CD8-positive, alpha-beta memory T cell (primary cell): ENCODE measurements at places on chromosomes 16 and 17. TPM values are rescaled to one million over a fixed set of nuclear protein-coding genes. Genes with fewer than 3 reads are reported as not detected.
A peak's percentile ranks its signal among the peaks of the same experiment; 100 is the strongest.

DNA sequence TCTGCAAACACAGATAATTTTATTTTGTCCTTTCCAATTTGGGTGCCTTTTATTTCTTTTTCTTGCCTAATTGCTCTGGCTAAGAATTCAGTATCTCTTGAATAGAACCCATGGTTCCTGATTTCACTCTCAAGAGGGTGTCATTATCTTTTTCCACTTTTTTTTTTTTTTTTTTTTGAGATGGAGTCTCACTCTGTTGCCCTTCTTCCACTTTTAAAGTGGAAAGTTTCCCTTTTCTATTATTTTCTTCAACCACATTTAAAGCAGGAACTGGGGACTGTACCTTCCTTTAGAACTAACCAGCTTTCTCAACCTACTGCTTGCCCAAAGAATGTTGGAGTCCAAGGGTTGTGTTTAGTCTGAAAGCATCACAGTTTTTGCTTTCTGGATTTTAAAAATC lies 31.1 kb downstream of the SLFN11 start:
- DNase-seq, result no peak
- H3K36me3 ChIP-seq, result no peaks in the 10 kb centered on the region
- no peak overlapping the region for H3K27ac ChIP-seq

Gene DYNLRB2
- total RNA-seq, result not detected

Gene AGRP
- total RNA-seq, result not detected

GRCh38 chr16:57623251-57624043 lies 5.0 kb upstream of the ADGRG1 start:
- H3K27ac ChIP-seq, result no peak overlapping the region
- H3K4me1 ChIP-seq, result no peaks in the 10 kb centered on the region
- H3K27me3 ChIP-seq, result no peaks in the 10 kb centered on the region
- H3K4me3 ChIP-seq, result no peak overlapping the region

DNA sequence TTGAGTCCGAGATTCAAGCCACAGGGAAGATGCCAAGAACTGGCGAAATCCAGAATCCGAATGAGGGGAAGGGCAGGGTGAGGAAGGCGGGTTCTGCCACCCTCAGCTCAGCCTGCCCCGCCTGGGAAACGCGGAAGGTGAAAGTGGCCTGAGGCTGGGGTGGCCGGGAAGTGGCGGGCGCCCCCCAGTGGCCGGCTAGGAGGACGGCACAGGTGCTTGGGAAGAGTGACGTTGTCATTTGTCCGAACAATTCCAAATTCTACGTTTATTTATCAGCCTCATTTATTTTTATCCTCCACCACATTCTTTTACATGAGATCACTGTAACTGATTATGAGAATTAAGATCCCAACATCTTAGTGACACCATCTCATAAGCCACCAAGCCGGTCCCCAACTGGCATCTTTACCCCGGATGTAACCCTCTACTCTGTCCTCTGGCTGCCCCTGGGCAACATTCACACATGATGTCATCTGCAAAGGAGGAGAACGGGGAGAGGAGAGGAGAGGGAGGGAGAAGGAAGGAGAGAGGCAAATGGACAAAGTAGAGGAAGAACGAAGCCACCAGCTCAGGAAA lies 21.3 kb downstream of the SRCIN1 start:
- H3K4me3 ChIP-seq, result no peak overlapping the region
- peaks cover 6% of the 10 kb centered on the region for H3K4me1 ChIP-seq
- no peaks in the 10 kb centered on the region for H3K36me3 ChIP-seq
- peak; percentile 64 for DNase-seq

Gene CLDN9
- not detected for total RNA-seq

Gene SLC5A10
- not detected for total RNA-seq

Gene TM4SF5
- not detected for total RNA-seq

DNA sequence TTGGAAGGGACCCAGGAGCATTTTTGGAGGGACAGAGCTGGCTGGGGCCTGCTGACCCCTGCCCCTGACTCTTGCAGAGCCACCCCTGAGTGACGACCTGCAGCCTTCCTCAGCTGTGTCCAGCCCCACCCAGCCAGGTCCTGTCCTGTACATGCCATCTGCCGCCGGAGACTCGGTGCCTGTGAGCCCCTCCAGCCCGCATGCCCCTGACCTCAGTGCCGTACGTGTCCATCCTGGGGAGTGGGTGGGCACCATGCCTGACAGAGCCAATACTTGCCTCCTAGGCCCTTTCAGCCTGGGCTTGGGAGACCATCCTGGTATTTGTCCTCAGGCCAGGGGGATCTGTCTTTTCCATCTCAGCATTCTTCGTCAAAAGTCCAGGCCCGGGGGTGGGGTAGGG lies 27.5 kb downstream of the UNC13D start:
- no peak for DNase-seq
- H3K27me3 ChIP-seq, result no peaks in the 10 kb centered on the region
- H3K36me3 ChIP-seq, result peaks cover 16% of the 10 kb centered on the region
- peaks cover 4% of the 10 kb centered on the region for H3K4me1 ChIP-seq
- no peak overlapping the region for H3K27ac ChIP-seq
- H3K4me3 ChIP-seq, result no peak overlapping the region

- H3K4me1 ChIP-seq, result no peaks in the 10 kb centered on the region
- no peak overlapping the region for H3K27ac ChIP-seq
- H3K27me3 ChIP-seq, result no peaks in the 10 kb centered on the region
- no peaks in the 10 kb centered on the region for H3K36me3 ChIP-seq
- DNase-seq, result no peak
- H3K4me3 ChIP-seq, result no peak overlapping the region
Observed at GRCh38 chr16:76483307-76483909, 206.2 kb downstream of the CNTNAP4 start.

DNA sequence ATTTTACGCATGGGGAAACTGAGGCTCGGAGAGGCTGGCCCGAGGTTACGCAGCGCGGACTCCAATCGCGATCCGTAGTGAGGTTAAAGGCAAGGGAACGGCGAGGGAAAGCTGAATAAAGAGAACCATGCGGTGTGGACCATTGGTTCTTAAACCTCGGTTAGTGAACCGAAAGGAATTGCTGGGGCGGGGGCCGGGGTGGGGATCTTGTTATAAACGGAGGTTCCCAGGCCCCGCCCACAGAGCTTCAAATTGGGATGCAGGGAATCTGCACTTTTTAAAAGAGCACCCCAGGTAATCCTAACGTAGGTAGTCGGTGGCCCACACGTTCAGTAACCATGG lies 524 bp downstream of the IQCK start:
- peak overlapping the region; percentile 49 for H3K27ac ChIP-seq
- DNase-seq, result no peak
- H3K4me1 ChIP-seq, result peaks cover 21% of the 10 kb centered on the region
- no peaks in the 10 kb centered on the region for H3K27me3 ChIP-seq
- peaks cover 3% of the 10 kb centered on the region for H3K36me3 ChIP-seq

Gene ZNF319
- total RNA-seq, result 11.9 TPM

DNA sequence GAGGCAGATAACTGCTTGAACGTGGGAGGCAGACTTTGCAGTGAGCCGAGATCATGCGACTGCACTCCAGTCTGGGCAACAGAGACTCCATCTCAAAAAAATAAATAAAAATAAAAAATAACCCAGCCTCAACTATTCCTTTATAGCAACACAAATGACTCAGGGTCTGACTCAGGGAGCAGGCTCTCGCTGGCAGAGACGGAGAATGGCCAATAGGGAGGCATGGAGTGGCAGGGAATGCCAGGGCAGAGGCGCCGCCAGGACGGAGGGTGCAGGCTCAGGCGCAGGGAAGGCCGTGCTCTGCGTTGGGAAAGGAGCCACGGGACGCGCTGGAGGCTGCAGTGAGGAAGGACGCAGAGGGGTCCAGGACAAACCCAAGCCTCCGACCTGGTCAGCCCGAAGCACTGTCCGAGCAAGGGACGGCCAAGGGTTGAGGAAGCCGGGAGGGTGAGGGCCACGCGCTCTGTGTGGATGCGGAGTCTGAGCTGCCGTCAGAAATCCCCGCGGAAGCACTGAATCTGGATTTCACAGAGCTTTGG lies 40.3 kb downstream of the PKD1 start:
- no peaks in the 10 kb centered on the region for H3K27me3 ChIP-seq
- no peak overlapping the region for H3K27ac ChIP-seq
- H3K4me3 ChIP-seq, result no peak overlapping the region
- H3K4me1 ChIP-seq, result no peaks in the 10 kb centered on the region
- DNase-seq, result no peak

- H3K36me3 ChIP-seq, result no peaks in the 10 kb centered on the region
- DNase-seq, result no peak
- no peak overlapping the region for H3K4me3 ChIP-seq
- H3K4me1 ChIP-seq, result peaks cover 23% of the 10 kb centered on the region
- peaks cover 15% of the 10 kb centered on the region for H3K27me3 ChIP-seq
Observed at GRCh38 chr16:2019921-2020831, 591 bp downstream of the NPW start.

GRCh38 chr16:35154627-35155026 lies 1695.2 kb downstream of the TP53TG3F start:
- no peaks in the 10 kb centered on the region for H3K27me3 ChIP-seq
- no peaks in the 10 kb centered on the region for H3K4me1 ChIP-seq
- no peak overlapping the region for H3K27ac ChIP-seq
- H3K36me3 ChIP-seq, result no peaks in the 10 kb centered on the region

DNA sequence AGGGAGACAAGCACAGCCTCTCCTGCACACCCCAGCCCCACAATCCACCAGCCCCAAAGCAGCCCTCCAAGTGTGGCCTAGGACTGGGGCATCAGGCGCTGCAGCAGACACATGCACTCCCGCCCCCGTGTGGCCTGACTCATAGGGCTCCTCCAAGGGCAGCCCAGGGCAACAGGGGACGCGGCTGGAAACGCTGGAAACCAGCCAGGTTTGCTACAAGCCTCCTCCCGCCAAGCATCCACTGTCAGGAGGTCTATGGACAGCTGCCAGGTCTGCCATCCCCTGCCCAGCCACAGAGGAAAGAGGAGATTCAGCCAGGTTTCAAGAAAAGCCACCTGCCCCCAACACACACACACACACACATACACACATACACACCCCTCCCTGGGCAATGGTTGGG lies 25.8 kb downstream of the SRCIN1 start:
- H3K27me3 ChIP-seq, result peaks cover 59% of the 10 kb centered on the region
- H3K4me1 ChIP-seq, result peaks cover 6% of the 10 kb centered on the region
- no peaks in the 10 kb centered on the region for H3K36me3 ChIP-seq
- no peak for DNase-seq
- no peak overlapping the region for H3K27ac ChIP-seq

GRCh38 chr16:68070806-68071517 lies 14.2 kb upstream of the NFATC3 start:
- H3K4me1 ChIP-seq, result peaks cover 79% of the 10 kb centered on the region
- no peaks in the 10 kb centered on the region for H3K27me3 ChIP-seq
- no peak for DNase-seq
- no peak overlapping the region for H3K27ac ChIP-seq
- no peak overlapping the region for H3K4me3 ChIP-seq

DNA sequence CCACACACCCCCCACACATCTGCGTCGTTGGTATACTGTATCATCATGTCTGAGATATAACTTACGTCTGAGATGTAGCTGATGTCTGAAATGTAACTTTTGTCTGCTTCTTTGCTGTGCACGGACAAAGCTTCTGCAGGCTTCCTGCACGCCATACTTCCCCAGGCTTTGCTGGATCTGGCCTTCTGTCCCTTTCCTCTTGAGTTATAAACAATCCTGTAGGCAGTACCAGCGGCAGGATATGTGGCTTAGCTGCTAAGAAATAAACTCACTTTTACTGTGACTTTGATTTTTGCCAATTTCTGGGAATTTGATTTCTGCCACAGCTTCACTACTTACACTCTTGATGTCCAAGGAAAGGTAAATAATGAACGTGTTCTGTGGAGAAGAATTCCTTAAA lies 184.4 kb downstream of the RPTOR start:
- no peak overlapping the region for H3K4me3 ChIP-seq
- no peaks in the 10 kb centered on the region for H3K27me3 ChIP-seq
- no peaks in the 10 kb centered on the region for H3K36me3 ChIP-seq
- peaks cover 21% of the 10 kb centered on the region for H3K4me1 ChIP-seq
- no peak for DNase-seq

DNA sequence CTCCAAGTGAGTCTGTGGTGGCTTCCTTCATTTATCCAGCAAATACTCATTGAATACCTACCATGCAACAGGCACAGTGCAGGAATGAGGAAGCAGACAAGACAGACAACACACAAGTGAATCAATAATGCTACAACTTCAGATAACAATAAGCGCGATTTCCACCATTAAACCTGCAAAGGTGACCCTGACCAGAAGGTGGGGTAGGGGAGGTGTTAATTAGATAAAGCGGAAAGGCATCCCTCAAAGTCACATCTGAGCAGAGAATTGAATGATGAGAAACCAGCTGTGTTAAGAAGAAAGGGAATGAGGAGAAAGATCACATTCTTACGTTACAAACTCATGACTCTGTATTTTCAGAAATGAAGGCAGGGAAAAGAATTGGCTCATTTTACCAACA lies 26.3 kb downstream of the ZZEF1 start:
- H3K4me3 ChIP-seq, result no peak overlapping the region
- no peak overlapping the region for H3K27ac ChIP-seq
- H3K4me1 ChIP-seq, result no peaks in the 10 kb centered on the region
- no peaks in the 10 kb centered on the region for H3K27me3 ChIP-seq
- H3K36me3 ChIP-seq, result peaks cover 56% of the 10 kb centered on the region

Gene AOC2
- total RNA-seq, result 2.4 TPM

DNA sequence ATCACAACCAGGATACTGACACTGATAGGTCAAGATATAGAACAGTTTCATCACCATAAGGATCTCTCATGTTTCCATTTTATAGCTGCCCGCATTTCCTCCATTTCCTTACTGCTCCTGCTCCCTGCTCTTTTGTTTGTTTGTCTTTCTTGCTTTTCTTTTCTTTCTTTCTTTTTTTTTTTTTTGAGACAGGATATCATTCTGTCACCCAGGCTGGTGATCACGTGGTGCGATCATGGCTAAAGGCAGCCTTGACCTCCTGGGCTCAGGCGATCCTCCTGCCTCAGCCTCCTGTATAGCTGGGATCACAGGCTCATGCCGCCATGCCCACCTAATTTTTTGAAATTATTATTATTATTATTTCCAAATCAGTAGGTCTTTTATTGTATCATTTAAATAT lies 31.7 kb downstream of the PRAC1 start:
- H3K27me3 ChIP-seq, result peaks cover 6% of the 10 kb centered on the region
- no peak for DNase-seq
- no peak overlapping the region for H3K27ac ChIP-seq
- H3K4me3 ChIP-seq, result no peak overlapping the region
- H3K36me3 ChIP-seq, result no peaks in the 10 kb centered on the region

GRCh38 chr16:88039591-88039990 lies 88.4 kb downstream of the BANP start:
- no peak for DNase-seq
- no peak overlapping the region for H3K4me3 ChIP-seq
- H3K36me3 ChIP-seq, result peaks cover 8% of the 10 kb centered on the region
- no peaks in the 10 kb centered on the region for H3K4me1 ChIP-seq
- no peak overlapping the region for H3K27ac ChIP-seq
- H3K27me3 ChIP-seq, result no peaks in the 10 kb centered on the region
